ENCODE measurements at places on chromosomes 5 and 9. TPM values are rescaled to one million over a fixed set of nuclear protein-coding genes. Genes with fewer than 3 reads are reported as not detected.

- H3K27me3 ChIP-seq: no peaks in the 10 kb centered on the region
- H3K27ac ChIP-seq: no peak overlapping the region
- H3K4me1 ChIP-seq: no peaks in the 10 kb centered on the region
- H3K36me3 ChIP-seq: no peaks in the 10 kb centered on the region
Measured at GRCh38 chr5:112586596-112587062, 151.1 kb upstream of the APC start.

- H3K4me3 ChIP-seq: no peak overlapping the region
- DNase-seq: peak; percentile 77
- peaks cover 10% of the 10 kb centered on the region for H3K36me3 ChIP-seq
- H3K27ac ChIP-seq: peak overlapping the region; percentile 77
- H3K4me1 ChIP-seq: peaks cover 63% of the 10 kb centered on the region
- no peaks in the 10 kb centered on the region for H3K27me3 ChIP-seq
Measured at GRCh38 chr5:135386886-135387628, 12.0 kb downstream of the MACROH2A1 start.

The TPM2 gene
- total RNA-seq: 224 TPM

DNA sequence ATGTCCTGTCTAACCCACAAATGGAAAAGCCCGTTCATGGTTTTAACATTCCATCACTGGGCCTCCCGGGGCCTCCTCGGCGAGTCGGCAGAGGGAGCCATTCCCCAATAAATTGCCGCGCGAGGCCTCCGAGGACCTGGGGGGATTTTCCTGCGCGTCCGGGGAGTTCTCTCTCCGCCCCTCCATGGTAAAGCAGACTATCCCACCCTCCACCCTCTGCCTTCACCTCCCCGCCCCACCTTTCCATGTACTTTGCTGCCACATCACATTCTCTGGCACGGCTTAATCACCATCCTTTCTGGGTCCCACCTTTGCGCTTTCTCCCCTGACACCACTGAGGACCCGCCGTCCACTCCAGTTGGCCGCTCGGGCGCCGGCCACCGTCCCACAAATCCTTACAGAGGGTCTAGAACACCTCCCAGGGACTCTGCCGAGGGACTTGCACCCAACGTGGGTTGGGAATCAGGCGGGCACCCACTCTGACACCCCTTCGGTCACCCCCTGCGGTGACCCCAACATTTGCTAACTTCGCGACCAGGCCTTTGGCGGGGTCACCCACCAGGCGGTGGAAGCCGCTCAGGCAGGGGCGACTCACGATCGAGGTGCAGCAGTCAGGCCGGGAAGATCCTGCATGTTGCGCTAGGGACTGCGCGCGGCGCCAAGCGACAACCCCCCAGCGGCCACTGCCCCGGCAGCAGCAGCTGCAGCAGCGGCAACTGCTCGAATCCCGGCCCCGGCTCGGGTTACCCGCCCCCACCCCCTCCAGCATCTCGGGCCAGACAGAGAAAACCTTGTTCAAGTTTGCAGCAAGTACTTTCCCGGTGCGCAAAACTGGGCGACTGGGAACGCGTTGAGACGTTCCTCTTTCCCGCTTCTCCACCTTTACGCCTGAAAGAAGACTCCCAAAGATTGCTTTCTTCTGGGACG, at the start of gene MEGF10:
Gene MEGF10 (plus strand): TSS at position 778 of the 927 bp plus-strand sequence. CDS start 40,513 bp downstream, outside the sequence.
- H3K4me1 ChIP-seq: peaks cover 9% of the 10 kb centered on the region
- no peaks in the 10 kb centered on the region for H3K27me3 ChIP-seq
- peak within 1 kb of the TSS; percentile 16 for H3K4me3 ChIP-seq
- H3K36me3 ChIP-seq: no peaks in the 10 kb centered on the region
- no peak within 1 kb of the TSS for H3K27ac ChIP-seq

Data from upper lobe of left lung (tissue), 6 donors.